Subcutaneous preadipocyte (primary cell): ENCODE measurements at places on chromosomes 6 and 20. TPM values are rescaled to one million over a fixed set of nuclear protein-coding genes. Genes with fewer than 3 reads are reported as not detected.

The FKBP1A gene
- 182 and 223 TPM in 2 replicates for total RNA-seq

The RAB44 gene
- under 0.01 TPM in 1 of 2 replicates, not detected in the other for total RNA-seq

The SLC22A23 gene
- 14.0 and 15.6 TPM in 2 replicates for total RNA-seq

The RFX6 gene
- not detected in 2 replicates for total RNA-seq

The FAM162B gene
- total RNA-seq = 0.73 and 3.7 TPM in 2 replicates

The RIPOR2 gene
- total RNA-seq = 0.20 and 1.1 TPM in 2 replicates

The TPX2 gene
- 57.7 and 99.1 TPM in 2 replicates for total RNA-seq

The PNPLA1 gene
- not detected in 2 replicates for total RNA-seq

The SNAP91 gene
- total RNA-seq = not detected in 2 replicates

The MOG gene
- not detected in 2 replicates for total RNA-seq

The CCM2L gene
- total RNA-seq = not detected in 2 replicates

The MROH8 gene
- 0.59 and 1.5 TPM in 2 replicates for total RNA-seq

The LSM2 gene
- 37.1 and 48.9 TPM in 2 replicates for total RNA-seq

The PKHD1 gene
- total RNA-seq = not detected in 2 replicates

The DEFB124 gene
- total RNA-seq = not detected in 2 replicates

The NKX2-2 gene
- total RNA-seq = 0.20 TPM in 1 of 2 replicates, not detected in the other

The VWA7 gene
- under 0.01 and 0.98 TPM in 2 replicates for total RNA-seq

The RUNX2 gene
- total RNA-seq = 5.1 and 7.0 TPM in 2 replicates

The CFAP206 gene
- total RNA-seq = 0.20 and 0.37 TPM in 2 replicates

The PTCHD4 gene
- 2.9 and 5.5 TPM in 2 replicates for total RNA-seq

The DCDC2 gene
- total RNA-seq = under 0.01 TPM in 2 replicates

The HLA-DMA gene
- 1.4 and 1.8 TPM in 2 replicates for total RNA-seq
